ENCODE measurements at places on chromosomes 6 and 20. TPM values are rescaled to one million over a fixed set of nuclear protein-coding genes. Genes with fewer than 3 reads are reported as not detected.
A peak's percentile ranks its signal among the peaks of the same experiment; 100 is the strongest.

- no peaks in the 10 kb centered on the region for H3K36me3 ChIP-seq
- DNase-seq, result no peak
- H3K27me3 ChIP-seq, result no peaks in the 10 kb centered on the region
- H3K4me3 ChIP-seq, result no peak overlapping the region
These were observed 520.4 kb downstream of the FRK start for GRCh38 chr6:115540077-115540869.

DNA sequence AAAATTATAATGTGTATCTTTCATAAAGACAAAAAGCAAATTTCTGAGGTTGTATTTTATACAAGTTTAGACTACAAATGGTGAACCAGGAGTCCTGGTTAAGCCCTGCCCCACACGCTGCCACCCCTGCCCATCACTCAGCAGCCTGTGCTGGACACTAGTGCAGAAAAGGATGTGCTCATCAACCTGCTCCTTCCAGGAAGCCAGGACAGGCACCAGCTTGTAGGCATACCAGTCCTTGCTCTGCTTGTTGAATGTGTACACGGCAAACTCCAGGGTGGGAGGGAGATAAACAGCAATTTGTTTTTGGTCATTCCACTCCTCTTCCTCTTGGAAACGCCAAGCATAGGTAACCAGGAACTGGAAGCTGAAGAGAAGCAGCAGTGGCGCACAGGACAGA, 18.1 kb downstream of the CST9L start:
- no peaks in the 10 kb centered on the region for H3K36me3 ChIP-seq
- no peak overlapping the region for H3K4me3 ChIP-seq
- H3K27me3 ChIP-seq, result no peaks in the 10 kb centered on the region

The TINAG gene
- total RNA-seq, result not detected

The BMP6 gene
- not detected for total RNA-seq

The GHRH gene
- not detected for total RNA-seq

DNA sequence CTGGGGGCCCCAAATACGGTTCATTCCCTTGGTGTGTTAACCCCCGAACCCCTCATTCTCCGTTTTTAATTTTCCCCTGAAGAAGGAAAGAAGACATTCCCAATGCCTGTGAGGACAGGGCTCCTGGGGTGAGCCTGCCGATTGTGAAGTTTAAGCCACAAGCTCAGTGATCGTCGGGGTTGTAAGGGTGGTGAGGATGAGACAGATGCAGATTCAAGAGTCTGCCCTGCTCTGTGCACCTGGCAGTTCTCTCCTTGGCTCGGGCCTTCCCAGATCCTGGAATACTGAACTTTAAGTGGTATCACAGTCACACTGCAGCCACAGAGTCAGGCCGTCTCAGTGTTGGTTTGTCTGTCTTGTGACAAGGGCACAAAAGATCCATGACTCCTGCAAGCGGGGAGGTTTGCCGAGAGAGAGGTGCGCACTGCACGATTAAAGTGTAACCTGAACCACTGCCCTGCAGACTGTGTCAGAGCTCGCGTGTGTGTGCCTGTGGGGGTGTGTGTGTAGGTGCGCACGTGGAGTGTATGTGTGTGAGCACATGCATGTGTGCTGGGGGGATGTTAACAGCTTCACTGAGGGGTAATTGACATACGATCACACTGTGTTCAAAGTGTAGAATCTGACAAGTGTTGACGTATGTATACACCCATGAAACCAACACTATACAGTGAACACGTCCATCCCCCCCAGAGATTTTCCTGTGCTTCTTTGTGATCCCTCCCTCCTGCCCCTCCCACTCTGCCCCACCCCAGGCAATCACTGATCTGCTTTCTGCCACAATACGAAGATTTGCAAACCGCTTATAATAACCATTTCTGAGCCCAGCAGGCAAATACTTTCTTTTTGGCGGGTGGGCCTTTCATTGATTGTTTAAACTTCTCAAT, 38.9 kb downstream of the RPP40 start:
- DNase-seq, result no peak
- H3K4me1 ChIP-seq, result no peaks in the 10 kb centered on the region
- no peak overlapping the region for H3K27ac ChIP-seq
- no peaks in the 10 kb centered on the region for H3K36me3 ChIP-seq

DNA sequence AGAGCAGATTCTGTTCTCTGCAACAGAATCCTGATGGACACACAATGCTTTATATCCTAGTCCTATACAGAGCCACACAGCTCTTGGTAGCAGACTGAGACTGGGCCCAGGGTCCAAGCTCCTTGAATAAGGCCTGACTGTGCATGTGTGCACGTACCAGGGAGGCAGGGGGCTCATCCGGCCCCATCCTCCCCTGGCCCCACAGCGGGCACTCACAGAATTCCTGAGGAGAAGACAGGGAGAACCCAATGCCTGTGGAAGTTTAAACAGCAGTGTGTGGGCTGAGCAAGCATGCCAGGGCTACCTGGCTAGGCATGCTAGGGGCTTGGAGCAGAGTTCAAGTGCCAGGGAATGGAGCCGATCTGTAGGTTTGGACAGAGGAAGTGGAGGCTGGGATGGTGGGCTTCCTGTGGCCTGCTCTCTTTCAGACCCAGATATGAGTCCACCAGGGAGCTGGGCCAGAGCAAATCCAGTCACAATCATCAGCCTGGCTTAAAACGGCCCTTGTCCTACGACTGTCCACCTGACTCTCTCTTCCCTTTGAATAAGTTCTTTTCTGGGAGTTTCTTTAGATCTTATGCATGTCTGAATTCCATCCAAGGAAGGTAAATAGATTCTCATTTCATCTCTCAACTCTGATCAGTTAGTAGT, 74.0 kb downstream of the MRPL14 start:
- DNase-seq, result no peak
- H3K4me1 ChIP-seq, result peaks cover 22% of the 10 kb centered on the region
- H3K36me3 ChIP-seq, result no peaks in the 10 kb centered on the region
- no peaks in the 10 kb centered on the region for H3K27me3 ChIP-seq
- no peak overlapping the region for H3K4me3 ChIP-seq
- H3K27ac ChIP-seq, result no peak overlapping the region

DNA sequence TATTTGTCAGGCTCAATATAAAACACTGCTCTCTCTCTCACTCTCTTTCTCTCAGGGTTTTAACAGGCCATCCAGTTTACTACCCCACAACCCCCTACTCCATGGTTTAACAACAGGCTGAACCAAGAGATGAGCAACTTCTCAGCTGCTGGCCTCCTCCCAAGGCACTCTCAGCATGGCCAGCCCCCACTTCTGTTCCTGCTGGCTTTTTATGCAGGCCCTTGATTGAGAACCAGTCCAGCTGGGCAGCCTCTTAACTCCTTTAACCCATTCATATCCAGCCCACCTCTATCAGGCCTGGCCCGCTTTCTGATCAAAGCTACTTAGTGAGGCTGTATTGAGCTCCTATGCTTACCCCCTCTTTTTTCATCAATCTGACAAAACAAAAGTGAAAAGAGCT, 346.8 kb upstream of the POU3F2 start:
- no peaks in the 10 kb centered on the region for H3K36me3 ChIP-seq
- no peak overlapping the region for H3K27ac ChIP-seq
- H3K4me3 ChIP-seq, result no peak overlapping the region
- no peaks in the 10 kb centered on the region for H3K27me3 ChIP-seq

The LBP gene
- total RNA-seq, result not detected

The CAGE1 gene
- total RNA-seq, result not detected

The KCNS1 gene
- 0.13 TPM for total RNA-seq

GRCh38 chr6:44738601-44739146, 351.2 kb downstream of the CDC5L start:
- no peaks in the 10 kb centered on the region for H3K27me3 ChIP-seq
- H3K27ac ChIP-seq, result no peak overlapping the region
- DNase-seq, result no peak
- H3K4me3 ChIP-seq, result no peak overlapping the region

DNA sequence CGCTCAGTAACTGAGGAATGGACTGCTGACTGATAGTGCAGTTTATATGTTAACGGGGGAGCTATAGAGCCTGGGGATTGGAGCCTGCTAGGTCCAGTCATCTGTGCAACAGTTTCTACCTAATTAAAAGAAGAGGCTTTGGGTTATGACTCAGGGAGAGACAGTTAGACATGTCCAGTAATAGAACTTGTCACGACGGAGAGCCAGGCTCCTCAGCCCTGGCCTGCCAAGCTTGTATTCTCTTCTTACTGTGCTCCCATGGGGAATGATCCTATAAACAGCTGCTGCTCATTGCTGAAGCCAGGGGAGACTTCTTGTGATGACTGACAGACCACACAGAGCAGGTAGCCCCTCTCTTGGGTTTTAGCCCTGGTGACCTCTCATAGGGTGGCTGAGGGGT, 69.3 kb downstream of the SYNJ2 start:
- no peak for DNase-seq
- no peak overlapping the region for H3K27ac ChIP-seq
- no peaks in the 10 kb centered on the region for H3K27me3 ChIP-seq
- peaks cover 46% of the 10 kb centered on the region for H3K36me3 ChIP-seq

DNA sequence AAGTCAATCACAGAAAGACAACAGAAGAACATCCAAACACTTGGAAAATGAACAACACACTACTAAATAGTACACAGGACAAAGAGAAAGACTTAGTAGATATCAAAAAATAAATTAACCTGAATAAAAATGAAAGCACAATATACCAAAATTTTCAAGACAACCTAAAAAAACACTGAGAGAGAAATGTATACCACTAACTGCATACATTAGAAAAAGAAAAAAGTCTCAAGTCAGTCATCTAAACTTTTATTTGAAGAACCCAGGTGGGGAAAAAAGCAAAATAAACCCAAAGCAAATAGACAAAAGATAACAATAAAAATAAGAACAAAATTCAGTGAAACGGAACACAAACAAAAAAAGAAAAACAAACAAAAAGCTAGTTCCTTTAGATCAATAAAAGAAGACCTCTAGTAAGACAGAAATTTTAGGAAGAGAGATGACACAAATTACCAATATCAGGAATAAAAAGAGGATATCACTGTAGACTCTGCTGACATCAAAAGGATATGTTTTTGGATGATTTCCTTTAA, 172.8 kb downstream of the TRIM27 start:
- H3K4me1 ChIP-seq, result no peaks in the 10 kb centered on the region
- H3K36me3 ChIP-seq, result no peaks in the 10 kb centered on the region
- H3K27ac ChIP-seq, result no peak overlapping the region
- H3K4me3 ChIP-seq, result no peak overlapping the region
- H3K27me3 ChIP-seq, result peaks cover 26% of the 10 kb centered on the region

- no peaks in the 10 kb centered on the region for H3K4me1 ChIP-seq
- no peak overlapping the region for H3K27ac ChIP-seq
- no peak for DNase-seq
These were observed 178.9 kb upstream of the HEY2 start for GRCh38 chr6:125570526-125570925.

DNA sequence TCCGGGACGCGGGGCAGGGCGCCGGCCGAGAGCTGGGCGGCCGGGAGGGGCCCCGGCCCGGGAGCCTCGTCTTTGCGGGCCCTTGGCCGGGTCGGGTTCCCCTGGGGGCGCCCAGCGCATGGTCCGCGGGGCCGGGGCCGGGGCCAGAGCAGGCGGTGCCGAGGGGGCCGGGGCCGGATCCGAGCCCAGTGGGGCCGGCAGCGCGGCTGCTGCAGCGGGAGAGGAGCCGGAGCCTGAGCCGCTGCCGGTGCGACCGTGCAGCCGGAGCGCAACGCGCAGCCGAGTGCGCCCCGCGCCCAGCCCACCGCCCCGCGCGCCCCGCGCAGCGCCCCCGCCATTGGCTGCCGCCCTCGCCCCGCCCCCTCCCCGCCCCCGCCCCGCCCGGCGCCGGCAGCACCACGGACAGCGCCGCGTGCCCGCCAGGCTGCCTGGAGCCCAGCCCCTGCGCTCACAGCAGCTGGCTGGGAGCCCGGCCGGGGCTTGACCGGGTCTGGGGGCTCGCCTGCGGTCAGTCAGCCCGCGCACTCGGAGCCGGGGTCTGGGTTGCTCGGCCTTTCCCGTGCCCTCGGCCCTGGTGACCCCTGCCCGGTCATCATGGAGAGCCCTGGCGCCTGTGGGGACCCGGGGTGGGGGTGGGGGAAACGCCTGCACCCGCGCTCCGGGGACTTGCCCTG, at the start of gene HRH3:
TSS of gene HRH3 (minus strand) at position 287 of the 674 bp plus-strand sequence. CDS start 308 bp downstream, outside the sequence.
- H3K27me3 ChIP-seq, result peaks cover 28% of the 10 kb centered on the region
- H3K36me3 ChIP-seq, result no peaks in the 10 kb centered on the region
- DNase-seq, result peak; percentile 39
- peaks cover 1% of the 10 kb centered on the region for H3K4me1 ChIP-seq
- H3K4me3 ChIP-seq, result no peak within 1 kb of the TSS

- DNase-seq, result no peak
- no peak overlapping the region for H3K27ac ChIP-seq
- H3K4me3 ChIP-seq, result no peak overlapping the region
These were observed 347.0 kb downstream of the CDH4 start for GRCh38 chr20:61599061-61599531.

GRCh38 chr6:98724537-98724936, 109.8 kb upstream of the POU3F2 start:
- H3K4me3 ChIP-seq, result no peak overlapping the region
- DNase-seq, result no peak
- H3K4me1 ChIP-seq, result no peaks in the 10 kb centered on the region
- no peak overlapping the region for H3K27ac ChIP-seq
- no peaks in the 10 kb centered on the region for H3K36me3 ChIP-seq

DNA sequence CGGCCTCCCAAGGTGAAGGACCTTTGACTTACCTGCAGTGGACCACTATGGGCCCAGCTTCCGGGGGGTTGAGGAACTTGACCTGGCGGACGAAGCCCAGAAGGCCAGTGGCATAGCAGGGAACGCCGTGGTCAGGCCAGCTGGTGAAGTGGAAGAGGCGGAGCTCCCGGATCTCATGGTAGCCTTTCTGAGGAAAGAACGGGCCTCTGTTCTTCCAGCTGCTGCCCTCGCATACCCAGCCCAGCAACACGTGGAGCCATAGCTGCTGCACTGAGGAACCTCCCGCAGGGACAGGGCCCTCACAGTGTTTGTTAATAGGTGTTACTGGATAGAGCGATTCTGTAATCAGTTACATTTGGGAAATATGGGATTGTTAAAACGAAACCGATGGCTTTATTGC, 492.1 kb upstream of the CHD6 start:
- H3K27ac ChIP-seq, result no peak overlapping the region
- no peak overlapping the region for H3K4me3 ChIP-seq
- no peaks in the 10 kb centered on the region for H3K27me3 ChIP-seq
- DNase-seq, result no peak

The NOX3 gene
- total RNA-seq, result not detected

DNA sequence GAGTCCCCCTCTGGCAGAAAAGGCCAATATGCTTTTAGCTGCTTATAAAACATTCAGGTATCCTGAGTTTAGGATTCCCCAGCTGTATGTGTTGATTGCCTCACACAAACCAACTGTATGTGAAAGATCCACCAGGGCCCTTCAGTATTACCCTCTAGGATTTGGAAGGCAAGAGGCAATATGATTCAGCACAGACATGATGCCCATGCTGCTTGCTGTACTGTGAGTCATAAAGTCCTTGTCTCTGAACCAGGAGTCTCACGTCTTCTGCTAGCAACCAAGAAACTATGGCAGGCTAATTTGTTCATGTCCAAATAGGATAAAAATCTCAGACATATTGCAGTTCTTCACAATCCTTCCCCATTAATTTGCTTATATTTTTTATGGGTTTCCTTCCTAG, 789.2 kb upstream of the SLC35B3 start:
- no peak overlapping the region for H3K4me3 ChIP-seq
- H3K27ac ChIP-seq, result no peak overlapping the region
- no peaks in the 10 kb centered on the region for H3K27me3 ChIP-seq
- H3K36me3 ChIP-seq, result no peaks in the 10 kb centered on the region

GRCh38 chr20:15220009-15220656, 882.7 kb upstream of the FLRT3 start:
- H3K27ac ChIP-seq, result no peak overlapping the region
- H3K4me3 ChIP-seq, result no peak overlapping the region
- no peaks in the 10 kb centered on the region for H3K36me3 ChIP-seq
- no peak for DNase-seq
- H3K4me1 ChIP-seq, result no peaks in the 10 kb centered on the region

- no peak overlapping the region for H3K27ac ChIP-seq
- H3K36me3 ChIP-seq, result no peaks in the 10 kb centered on the region
- H3K4me1 ChIP-seq, result no peaks in the 10 kb centered on the region
- peak; percentile 39 for DNase-seq
These were observed 43.6 kb upstream of the SLC32A1 start for GRCh38 chr20:38680500-38681306.

Measured in activated CD4-positive, alpha-beta memory T cell treated with anti-CD3 and anti-CD28 coated beads, Interleukin-2, amount 10 ng/mL, durations not matched to agents 7 days and 5 days (primary cell).